ENCODE measurements at places on chromosomes 6 and 20.

DNA sequence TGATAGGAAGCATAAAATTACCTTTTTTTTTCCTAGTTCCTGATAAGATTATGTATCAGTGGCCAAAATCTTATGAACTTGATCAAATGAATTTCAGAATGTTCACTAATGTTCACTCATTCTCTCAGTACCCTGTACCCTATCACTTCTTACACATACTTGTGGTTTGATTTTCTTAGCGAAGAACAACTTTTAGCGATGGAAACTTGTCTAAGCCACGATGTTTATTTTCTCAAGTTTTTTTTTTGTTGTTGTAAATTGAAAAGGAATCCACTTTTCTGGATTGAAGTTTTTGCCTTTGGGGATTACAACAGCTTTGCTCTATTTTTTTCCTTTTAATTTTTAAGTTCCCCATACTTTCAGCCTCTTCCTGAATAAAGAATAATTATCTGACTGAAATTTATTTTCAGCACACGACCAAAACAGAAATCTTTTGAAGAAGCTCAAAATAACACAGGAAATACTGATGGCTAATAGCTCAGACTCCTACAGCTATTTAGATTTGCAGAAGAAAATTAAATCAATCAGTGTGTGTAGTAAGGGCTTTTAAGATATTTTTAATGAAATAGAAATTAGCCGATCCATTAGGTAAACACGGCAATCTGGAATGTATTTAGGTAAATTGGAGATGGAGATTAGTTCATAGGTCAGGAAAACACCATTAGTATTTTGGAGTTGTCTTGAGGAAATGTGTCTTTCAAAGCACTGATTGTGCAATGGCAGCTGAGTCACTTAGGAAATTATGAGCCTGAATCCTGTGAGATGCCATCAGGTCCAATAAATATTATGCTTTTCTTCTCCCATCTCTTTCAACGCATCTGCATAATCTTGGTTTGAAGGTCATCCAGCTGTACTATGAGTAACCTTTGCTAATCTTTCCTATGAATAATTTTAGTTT is 217.5 kb downstream of the GJA1 start:
- DNase-seq = peak; percentile 35

DNA sequence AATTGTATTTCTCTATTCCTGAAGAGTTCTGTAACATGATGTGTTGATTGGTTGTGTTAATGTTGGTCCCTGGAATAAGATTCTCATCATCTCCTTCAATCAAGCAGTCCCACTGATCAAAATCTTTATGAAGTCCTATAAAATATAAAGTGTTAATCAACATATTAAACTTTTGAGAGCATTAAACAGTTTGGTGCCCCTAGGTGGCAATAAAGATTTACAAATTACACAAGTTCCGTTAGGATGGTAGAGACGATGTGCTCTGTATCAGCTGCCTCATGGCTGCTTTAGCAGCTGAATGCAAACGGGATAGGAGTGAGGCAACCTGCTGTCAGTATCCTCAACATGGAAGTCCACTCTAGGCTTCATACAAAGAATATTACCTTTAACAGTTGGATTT is 16.9 kb downstream of the TDRD6 start:
- no peak for DNase-seq

GRCh38 chr6:3727036-3727435 is 24.5 kb downstream of the PXDC1 start:
- no peak for DNase-seq

DNA sequence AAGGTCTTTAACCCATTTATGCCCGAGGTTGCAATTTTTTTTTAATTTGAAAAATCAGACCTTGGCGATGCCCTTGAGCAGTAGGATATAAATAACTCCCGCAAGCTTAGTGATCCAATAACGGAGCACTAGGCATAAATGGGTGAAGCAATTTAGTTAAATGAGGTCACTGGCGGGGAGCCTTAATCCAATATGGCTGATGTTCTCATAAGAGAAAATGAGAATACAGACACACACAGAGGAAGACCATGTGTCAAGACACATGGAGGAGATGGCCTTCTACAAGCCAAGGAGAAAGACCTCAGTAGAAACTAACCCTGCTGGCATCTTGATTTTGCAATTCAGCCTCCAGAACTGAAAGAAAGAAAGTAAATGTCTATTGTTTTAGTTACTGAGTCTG is 735 bp downstream of the SIRPG start:
- DNase-seq = no peak

- DNase-seq = no peak
Measured at GRCh38 chr20:63661959-63662812, 4.1 kb downstream of the RTEL1 start.

- no peak for DNase-seq
Measured at GRCh38 chr6:157438611-157439111, 57.7 kb downstream of the ZDHHC14 start.

GRCh38 chr6:121826156-121826810 is 390.8 kb downstream of the GJA1 start:
- peak; percentile 43 for DNase-seq

DNA sequence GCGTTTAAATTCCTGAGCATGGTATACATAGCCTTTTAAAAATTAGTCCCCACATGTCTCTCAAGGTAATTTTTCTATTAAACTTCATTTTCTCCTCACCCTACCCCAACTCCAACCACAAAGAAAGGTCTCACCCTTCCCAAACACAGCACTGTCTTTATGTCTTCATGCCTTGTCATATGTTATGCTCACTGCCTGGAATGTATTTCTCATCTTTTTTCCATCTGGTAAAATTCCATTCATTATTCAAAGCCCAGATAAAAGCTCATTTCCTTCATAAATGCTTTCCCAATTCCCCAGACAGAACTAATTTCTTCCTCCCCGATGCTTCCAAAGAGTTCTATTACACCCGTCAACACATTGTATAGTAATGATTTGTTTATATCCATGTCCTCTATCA is 302.0 kb downstream of the ALDH8A1 start:
- no peak for DNase-seq

- DNase-seq = no peak
Measured at GRCh38 chr20:768426-768978, at the start of gene SLC52A3. Gene SLC52A3, minus strand, starts transcription at chr20:768500. Its CDS starts 2,726 bp downstream, at chr20:765774.

DNA sequence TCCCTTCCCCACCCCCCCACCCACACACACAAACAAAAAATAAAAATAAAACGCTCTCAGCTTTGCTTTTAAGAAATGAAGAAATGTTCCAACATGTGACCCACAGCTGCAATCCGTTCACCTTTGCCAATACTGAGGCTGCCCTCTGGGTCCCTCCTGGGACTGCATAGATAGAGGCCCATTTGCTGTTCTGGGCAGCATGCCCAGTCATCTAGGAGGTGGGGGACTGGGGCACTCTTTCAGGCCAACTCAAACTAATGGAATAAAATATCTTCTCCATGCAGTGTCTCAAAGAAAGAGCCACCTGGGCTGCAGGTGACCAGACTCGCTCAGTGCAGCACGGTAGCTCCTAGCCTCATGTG is 79.9 kb downstream of the SLC22A3 start:
- no peak for DNase-seq

GRCh38 chr20:47821481-47822100 is 36.3 kb upstream of the SULF2 start:
- no peak for DNase-seq

GRCh38 chr6:149132336-149132735 is 185.2 kb upstream of the TAB2 start:
- no peak for DNase-seq

GRCh38 chr20:49024220-49024619 is 21.9 kb upstream of the CSE1L start:
- DNase-seq = no peak

DNA sequence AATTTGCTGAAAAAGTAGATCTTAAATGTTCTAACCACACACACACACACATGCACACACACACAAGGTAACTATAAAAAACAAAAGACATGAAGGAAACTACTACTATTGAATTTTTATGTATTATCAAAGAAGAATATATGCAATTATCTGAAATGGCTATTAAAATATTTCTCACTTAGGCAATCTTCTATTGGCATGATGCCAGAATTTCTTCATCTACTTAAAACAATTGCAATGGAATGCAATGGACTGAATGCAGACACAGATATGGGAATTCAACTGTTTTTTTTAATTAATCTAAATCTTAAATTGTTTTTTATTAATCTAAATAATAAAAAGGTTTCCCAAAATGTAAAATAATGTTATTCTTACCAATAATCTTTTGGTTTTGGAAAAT is 152.6 kb upstream of the SMLR1 start:
- no peak for DNase-seq

DNA sequence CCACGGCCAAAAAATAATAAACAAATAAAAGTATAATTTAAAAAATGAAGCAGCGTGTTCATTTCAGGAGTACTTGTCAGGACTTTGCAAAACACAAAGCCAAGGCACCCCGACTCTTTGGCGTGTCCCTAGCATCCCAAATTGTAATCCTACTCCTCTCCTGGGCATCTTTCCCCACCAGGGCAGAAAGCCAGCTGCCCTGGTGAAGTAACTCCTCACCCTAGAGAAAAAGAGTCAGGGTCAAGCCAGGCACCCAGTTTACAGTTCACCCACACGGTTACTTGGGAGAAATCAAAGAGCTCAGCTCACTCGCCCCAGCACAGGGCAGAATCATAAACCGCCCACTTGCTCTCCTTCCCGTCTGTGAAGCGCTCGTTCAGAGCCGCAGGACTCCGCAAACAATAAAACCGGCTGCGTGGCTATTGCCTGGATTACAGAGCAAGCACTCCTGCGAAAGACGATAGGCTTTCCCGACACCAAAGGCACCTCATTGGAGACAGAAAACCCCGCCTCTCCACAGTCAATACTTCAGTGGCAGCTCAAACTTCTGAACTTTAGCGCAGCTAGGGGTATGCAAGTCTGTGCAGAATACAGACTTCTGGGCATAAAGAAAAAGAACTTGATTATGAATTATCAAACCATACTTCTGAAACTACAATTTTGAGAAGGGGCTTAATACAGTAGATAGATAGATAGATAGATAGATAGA is 73.0 kb upstream of the NHSL1 start:
- DNase-seq = peak; percentile 79

DNA sequence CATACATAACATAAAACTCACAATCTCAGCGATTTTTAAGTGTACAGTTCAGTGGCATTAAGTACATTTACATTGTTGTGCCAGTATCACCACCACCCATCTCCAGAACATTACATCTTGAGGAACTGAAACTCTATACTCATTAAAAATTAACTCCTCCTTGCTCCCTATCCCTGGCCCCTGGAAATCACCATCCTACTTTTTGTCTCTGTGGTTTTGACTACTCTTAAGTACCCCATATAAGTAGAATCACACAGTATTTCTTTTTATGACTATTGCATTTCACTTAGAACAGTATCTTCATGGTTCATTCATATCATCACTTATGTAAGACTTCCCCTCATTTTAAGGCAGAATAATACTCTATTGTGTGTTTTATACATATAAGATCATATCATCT is 1108.1 kb downstream of the GRIK2 start:
- no peak for DNase-seq

- DNase-seq = peak; percentile 44
Measured at GRCh38 chr6:28643017-28643740, 117.5 kb downstream of the GPX5 start.

GRCh38 chr20:50276119-50277063 is 85.8 kb downstream of the CEBPB start:
- no peak for DNase-seq

- DNase-seq = no peak
Measured at GRCh38 chr6:39908838-39909583, 25.3 kb downstream of the MOCS1 start.

DNA sequence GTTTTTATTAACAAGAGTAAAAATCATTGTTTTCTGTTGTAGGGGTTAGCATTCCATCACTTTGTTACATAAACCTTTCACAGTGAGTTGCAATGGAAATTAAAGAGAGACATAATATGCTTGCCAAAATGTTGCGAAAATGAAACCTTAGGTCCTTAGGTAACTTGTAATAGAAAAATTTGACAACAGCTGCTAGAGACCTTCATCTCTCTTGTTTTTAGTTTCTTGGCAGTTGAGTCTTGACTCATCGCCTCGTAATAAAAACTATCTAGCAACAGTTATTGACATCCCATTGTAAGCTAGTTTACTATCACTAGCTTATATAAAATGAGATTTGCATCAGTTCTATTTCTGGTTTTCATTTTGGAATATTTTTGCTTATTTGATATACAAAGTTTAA is 179.0 kb upstream of the MMS22L start:
- DNase-seq = no peak

DNA sequence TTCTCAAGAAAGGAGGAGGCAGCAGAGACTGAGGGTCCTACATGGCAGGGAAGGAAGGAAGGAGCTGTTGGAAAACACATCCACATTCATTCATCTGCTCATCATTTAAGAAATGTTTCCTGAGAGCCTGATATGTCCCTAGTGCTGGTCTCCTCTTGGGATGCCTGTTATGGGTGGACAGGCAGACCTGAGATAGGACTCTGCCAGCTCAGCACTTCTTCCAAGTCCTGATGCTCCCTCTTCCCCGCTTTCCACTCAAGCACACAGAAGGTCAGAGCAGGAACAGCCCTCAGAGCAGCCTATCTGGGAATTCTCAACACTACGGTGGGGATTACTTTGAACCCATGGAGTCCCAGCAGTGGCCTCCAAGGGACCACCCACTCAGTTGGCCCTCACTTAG is 8.0 kb upstream of the SIRPD start:
- no peak for DNase-seq

DNA sequence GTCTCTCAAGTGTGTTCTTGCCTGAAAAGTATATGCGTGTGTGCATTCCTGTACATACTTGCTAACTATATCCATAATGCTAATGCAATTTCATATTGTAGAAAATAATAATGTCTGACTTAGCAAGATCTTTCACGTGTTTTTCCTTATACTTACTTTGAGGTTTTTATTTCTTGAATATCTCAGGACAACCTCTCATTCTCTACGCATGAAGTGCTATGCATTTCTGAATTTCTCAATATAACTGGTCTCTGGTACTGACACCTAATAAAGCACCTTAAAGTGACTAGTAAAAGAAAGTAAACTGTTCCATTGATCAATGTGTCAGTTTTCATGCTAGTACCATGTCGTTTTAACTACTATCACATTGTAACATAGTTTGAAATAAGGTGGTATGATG is 589.9 kb upstream of the ADGRB3 start:
- DNase-seq = no peak

GRCh38 chr6:34912715-34913464 is 23.8 kb downstream of the ANKS1A start:
- DNase-seq = peak; percentile 75

GRCh38 chr6:159819098-159819497 is 19.0 kb downstream of the PNLDC1 start:
- no peak for DNase-seq

DNA sequence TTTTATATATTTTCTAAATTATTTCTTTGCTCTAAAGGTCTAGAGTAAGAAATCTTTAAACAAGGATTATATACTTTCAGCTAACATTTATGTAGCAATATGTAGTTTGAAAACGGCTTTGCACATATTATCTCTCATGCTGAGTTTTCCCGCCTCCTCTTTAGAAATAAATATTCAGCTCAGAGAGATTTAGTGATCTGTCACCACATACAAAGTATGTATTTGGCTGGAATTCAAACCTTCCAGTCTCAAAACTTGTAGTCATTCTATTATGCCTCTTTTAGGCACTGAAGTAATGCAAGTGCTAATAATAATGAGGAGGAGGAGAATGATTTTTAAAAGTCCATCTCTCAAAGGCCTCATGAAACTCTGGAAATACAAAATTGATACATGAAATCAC is 525.0 kb downstream of the GRIK2 start:
- no peak for DNase-seq

GRCh38 chr6:88539295-88539764 is 373.2 kb upstream of the CNR1 start:
- DNase-seq = no peak

All from AG08396 (cell line).